AG08395 (cell line): ENCODE measurements at places on chromosomes 1 and 21.
A peak's percentile ranks its signal among the peaks of the same experiment; 100 is the strongest.

- DNase-seq = no peak
These were observed 131.7 kb upstream of the ESRRG start for GRCh38 chr1:216854836-216855484.

DNA sequence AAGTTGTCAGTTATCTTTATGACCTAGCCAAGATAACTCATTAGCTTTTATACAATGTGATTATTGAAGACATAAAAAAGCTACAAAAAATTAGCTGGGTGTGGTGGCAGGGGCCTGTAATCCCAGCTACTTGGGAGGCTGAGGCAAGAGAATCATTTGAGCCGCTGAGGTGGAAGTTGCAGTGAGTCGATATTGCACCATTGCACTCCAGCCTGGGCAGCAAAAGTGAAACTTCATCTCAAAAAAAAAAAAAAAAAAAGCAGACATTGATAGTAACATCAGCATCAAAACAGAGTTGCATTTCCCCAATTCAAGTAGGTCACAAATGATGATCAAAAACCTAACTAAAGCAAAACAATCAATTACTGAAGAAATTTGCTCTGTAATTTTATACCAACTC, 191.4 kb downstream of the PTGER3 start:
- no peak for DNase-seq

DNA sequence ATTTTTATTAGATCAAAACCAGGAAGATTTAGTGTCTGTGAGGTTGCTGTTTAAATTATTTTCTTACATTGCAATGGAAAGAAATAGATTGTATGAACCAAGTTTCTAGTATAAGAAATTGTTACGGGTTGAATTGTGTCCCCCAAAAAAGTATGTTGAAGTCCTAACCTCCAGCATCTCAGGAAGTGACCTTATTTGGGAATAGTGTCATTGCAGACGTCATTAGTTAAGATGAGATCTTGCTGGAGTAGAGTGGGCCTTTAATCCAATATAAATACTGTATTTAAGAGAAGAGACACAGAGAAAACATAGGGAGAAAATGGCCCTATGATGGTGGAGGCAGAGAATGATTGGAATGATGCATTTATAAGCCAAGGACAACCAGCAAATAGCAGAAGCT, 188.7 kb upstream of the SAMSN1 start:
- no peak for DNase-seq

DNA sequence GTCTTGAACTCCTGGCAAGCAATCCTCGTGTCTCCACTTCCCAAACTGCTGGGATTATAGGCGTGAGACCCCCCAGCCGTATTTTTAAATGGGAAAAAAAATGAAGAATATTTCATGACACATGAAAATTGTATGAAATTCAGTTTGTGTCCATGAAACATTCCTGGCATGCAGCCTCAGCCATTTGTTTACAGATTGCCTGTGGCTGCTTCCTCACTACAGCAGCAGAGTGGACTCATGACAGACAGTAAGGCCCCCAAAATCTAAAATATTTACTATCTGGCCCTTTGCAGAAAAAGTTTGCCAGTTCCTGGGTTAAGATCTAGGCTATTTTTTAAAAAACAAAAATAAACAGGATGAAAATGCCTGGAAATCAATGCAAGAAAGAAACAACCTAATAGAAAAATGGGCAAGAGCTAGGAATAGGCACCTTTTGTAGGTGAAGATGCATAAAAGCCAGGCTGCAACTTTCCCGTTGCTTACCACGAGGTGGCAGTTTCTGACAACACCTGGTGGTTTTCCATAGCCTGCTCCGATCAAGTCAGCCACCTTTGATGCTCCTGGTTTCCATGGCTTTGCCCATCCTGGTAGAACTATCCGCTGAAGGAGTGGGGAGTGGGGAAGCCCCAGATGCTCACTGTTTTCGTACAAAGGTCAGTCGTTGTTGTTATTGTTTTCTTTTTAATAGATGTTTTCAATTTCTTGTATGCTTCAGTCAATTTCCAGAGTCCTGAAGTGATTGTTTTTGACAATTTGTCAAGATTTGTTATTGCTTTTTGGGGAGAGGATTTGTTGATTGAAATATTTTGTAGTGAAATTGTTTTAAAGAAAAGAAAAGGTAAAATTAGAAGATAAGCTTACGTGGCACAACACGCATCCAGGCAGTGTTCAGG, 24.3 kb downstream of the UBE2Q1 start:
- no peak for DNase-seq

- DNase-seq = no peak
These were observed 15.0 kb upstream of the S100B start for GRCh38 chr21:46619846-46620245.

- no peak for DNase-seq
These were observed 82.3 kb upstream of the IFFO2 start for GRCh38 chr1:19038732-19039131.

GRCh38 chr1:29460694-29461093, 224.4 kb downstream of the PTPRU start:
- DNase-seq = no peak

DNA sequence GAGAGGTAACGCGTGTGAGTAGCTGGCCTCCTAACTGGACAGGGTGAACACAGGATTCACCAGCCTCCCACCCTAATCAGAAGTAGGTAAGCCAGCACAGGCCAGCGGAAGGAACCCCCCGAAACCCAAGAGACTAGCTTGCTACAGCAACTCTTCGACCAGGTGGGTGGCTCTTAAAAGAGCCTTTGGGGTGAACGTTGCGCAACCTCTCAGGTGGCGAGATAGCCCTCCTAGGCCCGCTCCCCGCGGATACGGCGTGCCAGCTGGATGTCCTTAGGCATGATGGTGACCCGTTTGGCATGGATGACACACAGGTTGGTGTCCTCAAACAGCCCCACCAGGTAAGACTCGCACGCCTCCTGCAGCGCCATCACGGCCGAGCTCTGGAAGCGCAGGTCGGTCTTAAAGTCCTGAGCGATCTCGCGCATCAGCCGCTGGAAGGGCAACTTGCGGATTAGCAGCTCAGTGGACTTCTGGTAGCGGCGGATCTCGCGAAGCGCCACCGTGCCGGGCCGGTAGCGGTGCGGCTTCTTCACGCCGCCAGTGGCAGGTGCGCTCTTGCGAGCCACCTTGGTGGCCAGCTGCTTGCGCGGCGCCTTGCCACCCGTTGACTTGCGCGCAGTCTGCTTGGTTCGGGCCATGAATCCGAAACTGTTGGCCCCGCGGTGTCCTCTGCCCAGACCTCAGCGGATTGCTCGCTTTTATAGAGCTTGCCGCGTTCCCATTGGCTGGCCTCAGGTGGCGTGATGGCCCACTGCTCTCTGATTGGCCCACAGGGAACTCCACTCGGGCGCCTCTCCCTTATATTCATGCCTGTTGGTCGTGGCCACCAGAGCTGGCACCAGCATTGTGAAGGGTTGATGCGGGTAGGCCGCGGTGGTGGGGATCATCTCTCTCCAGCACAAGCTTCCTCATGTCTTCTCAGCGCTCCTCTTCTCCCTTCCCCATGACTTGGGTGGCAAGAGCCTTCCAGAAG, 8.3 kb upstream of the TRIM17 start:
- DNase-seq = no peak

DNA sequence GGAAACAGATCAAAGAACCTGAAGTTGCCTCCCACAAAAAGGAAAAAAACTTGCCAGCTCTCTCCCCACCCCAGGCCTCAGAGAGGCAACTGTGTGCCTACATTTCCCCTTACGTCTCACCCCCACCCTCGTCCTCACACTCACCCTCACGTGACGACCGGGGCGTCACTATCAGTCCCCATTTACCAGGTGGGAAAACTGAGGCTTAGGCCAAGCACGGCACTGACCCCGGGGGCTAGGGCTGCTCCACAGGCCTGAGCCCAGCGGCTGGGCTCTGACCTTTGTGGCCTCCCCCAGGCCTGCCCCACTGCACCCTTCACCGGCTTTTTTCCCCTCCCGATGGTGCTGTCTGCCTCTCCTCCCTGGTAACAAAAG, 51.5 kb upstream of the RUNX3 start:
- no peak for DNase-seq

DNA sequence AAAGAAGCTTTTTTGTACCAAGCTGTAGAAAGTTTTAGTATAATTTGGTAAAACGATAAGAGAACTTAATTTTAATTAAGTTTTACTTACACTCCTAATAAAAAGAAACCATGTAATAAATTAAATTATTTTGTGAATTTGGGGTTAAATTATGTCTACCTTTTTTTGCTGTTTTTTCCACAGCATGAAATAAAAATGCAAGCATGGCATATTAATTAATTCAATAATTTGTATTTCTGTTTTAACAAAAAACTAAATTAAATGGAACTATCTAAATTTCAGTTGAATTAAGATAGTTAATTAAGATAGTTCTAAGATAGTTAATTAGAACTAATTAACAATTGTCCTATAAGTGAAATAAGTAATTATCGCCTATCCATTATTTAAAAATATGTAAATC, 39.4 kb downstream of the VANGL2 start:
- DNase-seq = no peak

DNA sequence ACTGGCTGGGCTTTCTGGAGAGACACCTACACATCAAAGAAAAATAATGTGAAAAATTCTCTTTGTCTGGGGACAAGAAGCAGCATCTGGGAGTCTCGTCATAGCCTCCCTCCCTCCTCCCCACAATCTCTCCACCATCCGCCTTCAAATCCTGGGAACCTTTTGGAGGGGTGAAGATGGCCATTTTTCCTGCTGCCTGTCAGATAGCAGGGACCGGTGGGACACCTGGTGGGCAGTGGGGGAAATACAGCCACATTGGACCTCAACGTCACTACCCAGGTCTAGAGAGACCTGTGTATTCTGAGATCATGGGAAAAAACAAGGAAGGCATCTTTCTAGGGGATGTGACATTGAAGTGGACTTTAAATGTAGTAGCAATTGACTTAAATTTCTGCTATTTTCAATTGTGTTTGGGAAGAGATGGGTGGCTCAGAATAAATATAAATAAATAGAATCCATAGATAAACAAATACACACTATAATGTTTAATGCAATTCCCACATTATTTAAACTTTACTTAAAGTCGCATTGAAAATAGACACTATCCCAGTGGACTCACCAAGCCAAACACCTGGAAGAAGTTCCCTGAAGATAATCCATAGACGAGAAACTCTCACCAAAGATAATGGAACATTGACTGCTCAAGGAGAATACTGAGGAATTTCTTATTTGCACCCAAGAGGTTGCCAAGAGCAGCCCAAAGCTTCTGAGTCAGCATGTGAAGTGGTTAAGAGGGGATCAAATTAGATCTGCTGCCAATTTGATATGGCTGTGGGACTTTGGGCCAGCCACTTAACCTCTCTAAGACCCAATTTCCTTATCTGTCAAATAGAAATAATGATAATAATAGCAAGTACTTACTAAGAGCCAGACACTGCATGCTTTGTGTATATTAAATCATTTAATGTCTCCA, 147.6 kb upstream of the CAMK1G start:
- DNase-seq = peak; percentile 90

DNA sequence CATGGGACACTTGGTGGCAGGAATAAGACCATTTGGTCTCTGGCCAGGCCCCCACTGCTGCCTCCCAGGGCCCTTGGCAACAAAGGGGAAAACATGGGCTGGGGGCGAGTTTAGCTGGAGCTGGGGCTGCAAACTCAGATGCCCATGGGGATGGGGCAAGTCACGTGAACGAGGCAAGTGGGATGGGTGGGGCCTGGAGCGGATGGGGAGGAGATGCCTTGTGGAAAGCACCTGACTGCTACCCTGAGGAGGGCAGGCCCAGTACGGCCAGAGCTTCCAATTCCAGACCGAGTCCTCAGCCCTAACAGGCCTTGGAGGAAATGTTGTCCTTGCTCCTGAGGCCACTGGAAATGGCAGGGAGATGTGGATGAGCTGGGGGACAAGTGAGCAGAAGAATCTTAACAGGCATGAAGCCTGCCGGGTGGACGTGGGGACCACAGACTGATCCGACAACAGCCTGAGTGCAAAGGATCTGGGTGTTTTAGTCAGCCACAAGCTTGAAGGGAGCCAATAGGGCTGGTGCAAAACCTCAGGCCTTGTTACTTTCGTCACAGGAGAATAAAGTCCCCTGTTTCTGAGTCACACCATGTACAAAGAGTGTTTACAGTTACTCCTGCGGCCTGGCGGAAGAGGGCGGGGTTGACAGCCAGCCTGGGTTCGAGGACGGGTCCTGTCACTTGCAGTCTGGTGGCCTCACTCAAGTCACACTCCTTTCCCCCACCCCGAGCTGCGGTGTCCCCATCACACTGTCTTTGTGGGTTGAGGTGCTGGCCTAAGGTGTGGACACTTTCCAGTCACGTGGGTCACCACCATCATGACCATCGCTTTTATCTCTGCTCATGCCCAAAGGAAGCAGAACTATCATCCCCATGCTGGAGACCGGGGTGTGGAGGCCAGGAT, 19.1 kb downstream of the RUNX3 start:
- peak; percentile 42 for DNase-seq

DNA sequence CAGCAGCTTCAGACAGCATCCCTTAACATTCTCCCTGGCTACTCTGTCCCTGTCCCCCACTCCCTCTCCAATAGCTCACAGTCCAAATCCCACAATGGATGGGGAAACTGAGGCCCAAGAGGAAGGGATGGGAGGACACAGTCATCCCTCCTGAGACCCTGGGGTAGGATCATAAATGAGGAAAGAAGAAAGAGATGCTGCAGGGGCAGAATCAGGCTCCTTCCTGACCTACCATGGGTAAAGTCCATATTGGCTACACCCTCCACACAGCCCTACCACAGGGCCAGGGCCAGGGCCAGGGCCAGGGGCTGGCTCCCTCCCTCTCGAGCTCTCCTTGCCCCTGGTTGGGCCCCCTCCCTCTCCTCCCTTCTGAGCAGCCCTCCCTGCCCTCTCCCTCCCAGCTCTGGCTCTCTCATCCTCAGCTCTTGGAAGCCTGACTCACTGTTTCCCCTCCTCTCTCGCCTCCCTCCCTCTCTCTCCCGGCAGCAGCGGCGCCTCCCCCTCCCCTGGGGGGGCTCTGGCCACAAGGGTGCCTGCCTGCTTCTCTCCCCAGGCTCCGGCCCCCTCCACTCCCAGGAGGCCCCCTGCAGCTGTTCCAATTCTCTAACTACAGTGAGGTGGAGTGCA, 4.9 kb downstream of the AHDC1 start:
- peak; percentile 82 for DNase-seq

DNA sequence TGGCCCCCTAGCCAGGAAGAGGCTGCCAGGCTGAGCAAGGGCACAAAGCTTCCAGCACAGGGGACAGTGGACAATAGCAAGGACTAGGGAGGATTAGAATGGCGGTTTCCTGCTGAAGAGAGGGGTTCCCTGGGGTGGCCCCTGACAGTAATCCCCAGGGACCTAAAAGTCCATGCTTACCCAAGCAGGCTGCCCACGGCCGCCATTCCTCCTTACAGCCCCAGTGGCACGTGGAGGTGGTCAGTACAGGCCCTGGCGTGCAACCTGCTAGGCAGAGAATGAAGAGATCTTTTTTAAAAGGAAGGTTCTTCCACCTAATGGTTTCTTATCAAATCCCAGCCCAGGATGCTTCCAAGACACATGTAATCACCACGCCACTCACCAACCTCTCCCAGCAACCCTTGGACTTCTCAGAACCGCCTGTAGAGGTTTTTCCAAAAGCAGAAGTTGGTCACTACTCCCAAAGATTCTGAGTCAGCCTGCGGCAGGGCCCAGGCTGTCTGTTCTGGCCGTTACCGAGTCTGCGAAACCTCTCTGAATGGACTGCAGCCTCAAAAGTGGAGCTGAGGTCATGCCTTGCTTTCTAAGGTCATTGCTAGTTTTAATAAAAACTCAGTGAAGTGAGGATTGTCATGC, 926 bp downstream of the MRPL55 start:
- no peak for DNase-seq
